ENCODE measurements at places on chromosomes 16 and 17. TPM values are rescaled to one million over a fixed set of nuclear protein-coding genes. Genes with fewer than 3 reads are reported as not detected.

DNA sequence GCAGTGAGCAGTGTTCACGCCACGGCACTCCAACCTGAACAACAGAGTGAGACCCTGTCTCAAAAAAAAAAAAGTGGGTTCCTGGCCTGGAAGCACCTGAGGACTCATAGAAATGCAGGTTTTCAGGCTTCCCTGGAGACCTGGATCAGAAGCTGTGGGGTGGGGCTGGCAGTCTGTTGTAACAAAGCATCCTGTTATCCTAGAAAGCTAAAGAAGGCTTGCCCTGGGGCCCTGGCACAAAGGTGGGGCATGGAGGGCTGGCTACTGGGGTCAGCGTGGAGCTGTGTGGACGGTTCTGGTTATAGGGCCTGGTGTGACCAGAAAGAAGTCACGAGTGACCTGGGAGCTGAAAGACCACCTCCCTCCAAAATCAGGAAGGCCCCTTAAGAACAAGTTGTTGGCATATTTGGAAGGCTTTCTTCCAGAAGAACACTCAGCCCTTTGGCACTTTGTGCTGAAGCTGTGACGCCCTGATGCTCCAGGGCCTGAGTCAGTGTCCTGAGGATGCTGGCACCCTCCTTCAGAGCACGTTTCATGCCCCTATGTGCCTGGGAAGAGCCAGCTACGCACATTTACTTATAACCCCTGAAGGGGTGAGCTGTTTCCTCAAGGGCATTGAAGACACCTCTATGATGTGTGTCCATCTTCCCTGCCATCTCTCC is 6.2 kb downstream of the CRISPLD2 start:
- DNase-seq, result no peak

GRCh38 chr17:50096092-50096491 is 941 bp downstream of the PDK2 start:
- no peak for DNase-seq

The TNFRSF17 gene
- total RNA-seq, result not detected

GRCh38 chr16:57531635-57532265 is 4.6 kb downstream of the CCDC102A start:
- DNase-seq, result no peak

DNA sequence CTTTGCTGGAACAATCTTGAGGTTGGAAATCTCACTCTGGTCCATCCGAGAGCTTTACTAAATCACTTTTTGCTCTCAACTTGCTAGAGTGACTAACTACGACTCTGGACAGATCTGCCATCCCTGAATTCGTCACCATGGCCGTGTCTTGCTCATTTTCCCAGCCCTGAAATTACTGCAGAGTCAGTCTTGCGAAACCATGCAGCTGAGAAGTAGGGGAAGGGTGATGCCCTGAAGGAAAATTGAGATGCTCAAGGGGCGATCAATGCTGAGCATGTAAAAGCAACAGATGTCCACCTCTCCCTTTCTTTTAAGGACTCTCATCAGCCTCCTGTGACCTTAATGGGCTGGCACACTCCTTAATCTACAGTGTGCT is 18.8 kb downstream of the PCTP start:
- no peak for DNase-seq

The CCDC200 gene
- total RNA-seq, result not detected

GRCh38 chr16:69404275-69404805 is 18.5 kb upstream of the TERF2 start:
- peak; percentile 54 for DNase-seq

All from SJSA1 (cell line).